ENCODE measurements at places on chromosomes 2 and 18.

DNA sequence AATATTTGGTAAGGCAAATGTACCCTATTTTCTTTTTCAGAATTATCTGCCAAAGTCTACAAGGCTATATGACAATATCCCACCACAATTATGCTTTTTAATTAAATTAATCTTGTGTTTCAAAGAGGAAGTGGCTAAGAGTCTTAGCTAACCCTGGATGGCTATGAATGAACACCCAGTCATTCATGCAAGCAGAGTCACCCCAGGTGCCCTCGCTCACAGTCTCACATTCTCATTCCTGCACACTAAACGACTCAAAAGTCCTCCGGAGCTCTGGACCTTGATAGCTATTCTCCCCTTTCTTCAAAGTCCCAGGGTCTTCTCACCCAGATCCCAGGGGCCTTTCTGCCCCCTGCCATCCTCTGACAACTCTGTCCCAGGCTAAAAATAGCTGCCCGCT lies 42.1 kb upstream of the MRPL19 start:
- no peak for DNase-seq

DNA sequence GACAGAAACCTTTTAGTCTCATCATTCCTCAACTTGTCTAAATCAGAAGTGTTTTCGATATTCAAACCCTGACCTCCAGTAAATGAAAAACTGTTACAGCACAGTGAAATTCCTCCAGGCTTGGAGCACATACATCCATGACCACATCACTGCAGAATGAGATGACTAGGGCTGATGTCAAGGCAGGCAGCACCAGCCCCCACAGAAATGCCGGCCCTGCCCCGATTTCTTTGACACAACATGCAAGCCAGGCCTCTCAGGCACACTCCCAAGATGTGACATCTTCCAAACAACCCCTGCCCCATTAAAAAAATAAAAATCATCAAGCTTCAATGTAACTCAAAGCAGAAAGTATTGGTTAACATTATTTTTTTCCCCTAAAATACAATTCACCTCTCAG lies 103.3 kb downstream of the CTAGE1 start:
- no peak for DNase-seq

DNA sequence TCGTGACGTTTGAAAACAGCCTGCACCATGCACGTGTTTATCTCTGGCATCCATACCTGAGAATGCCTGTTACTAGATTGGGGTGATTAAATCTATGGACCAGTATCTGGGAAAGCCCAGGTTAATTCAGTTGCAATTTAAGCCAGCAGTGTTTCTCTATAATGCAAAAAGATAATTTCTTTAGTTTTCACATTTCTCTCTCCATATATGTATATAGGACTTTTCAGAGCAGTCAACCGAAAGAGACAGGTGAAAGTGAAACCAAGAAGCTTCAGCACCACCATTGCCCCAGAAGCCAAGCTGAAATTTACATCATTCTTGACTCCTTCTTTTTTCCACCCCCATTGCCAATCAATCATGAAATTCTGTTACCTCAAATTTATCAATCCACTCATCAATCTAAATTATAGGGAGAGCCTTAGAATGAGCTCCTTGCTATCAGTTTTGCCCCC lies 2.7 kb upstream of the LRP2 start:
- DNase-seq: no peak

- DNase-seq: no peak
Measured at GRCh38 chr2:54047658-54048057, 67.8 kb upstream of the ACYP2 start.

DNA sequence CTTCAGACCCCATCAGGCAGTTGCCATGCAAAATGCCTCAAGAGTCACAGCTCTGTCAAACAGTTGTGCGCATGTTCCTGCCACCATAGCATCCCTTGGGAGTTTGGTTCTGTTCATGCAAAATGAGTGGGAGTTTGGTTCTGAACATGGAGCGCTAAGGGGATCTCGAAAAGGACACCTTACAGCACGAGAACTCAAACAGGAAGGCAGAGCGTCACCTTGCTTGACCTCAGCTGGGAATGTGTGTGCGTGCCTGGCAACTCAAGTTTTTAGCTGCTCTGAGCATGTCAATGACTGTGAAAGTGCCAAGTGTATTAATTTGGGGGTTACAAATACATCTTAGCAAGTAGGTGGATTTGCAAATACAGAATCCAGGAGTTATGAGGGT lies 16.6 kb downstream of the MALL start:
- no peak for DNase-seq

DNA sequence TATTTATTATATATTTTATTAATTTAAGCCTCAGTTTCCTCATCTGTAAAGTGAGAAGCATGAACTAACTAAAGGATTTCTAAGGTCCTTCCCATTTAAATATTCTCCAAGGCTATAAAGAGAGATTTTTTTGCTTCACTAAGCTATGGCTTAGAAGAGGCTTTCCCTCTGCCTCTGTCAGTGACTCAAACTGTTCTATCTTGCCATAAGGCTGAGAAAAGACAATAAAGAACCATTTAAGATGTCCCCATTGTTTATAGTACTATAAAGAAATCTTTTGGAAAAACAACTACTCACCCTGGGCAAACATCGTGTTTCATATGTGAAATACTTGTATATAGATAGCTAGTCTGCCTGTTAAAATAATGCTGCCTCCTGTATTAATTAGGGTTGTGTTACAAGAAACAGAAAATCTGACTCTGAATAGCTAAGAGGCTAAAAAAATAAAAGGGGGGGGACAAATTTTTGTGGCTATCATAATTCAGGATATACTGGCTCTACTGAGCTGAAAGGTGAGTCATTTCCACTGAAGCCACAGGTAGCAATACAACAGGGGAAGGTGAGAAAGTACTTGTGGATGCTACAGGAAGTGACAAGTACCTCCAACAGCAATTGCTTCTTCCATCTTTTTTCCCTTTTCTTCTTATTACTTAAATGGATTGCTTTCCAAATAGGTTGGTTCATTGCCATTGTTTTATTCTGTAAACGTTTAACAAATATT lies 25.4 kb downstream of the EPHA4 start:
- no peak for DNase-seq

DNA sequence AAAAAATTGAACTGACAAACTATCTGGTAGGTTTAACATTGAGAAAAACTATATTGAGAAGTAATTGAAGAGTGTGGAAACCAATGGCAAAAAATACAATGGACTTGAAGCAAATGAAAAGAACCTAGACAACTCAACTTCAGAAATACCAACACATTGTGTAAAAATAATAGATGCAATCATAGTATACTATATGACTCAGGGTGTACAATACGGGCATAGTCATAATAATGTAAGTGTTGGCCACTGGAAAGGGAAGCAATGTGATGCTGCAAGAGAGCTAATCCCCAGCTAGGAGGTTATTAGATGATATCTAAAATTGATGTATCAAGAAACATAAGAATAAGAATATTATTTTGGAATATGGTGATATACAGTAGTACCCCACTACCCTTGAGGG lies 45.3 kb downstream of the SMAD7 start:
- no peak for DNase-seq

DNA sequence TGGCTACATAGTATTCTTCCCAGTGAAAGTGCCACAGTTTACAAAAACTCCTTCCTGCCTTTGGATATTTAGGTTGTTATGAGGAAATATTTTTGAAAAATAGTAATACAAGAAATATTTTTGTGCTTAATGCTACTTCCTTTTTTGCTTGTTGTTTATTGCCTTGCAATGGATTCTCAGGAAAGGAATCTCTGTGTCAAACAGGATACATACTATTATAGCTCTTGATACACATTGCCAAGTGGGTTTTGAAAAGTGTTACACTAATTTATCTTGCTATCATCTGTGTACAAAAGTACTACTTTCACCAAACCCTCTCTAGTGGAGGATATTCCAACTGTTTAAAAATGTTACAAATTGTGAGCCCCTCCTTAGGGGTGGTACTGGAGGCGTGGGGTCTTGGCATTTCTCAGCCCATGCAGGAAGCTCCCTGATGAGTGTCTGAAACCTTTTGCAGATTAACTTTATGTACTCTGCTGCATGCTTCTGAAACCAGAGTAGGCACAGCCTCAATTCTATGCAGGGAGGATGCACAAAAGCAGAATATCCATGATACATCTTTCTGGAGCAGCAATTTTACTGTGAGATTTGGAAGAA lies 54.5 kb downstream of the EVA1A start:
- no peak for DNase-seq

GRCh38 chr18:46329736-46330246 lies 225.6 kb downstream of the HAUS1 start:
- DNase-seq: no peak

GRCh38 chr2:236629961-236630872 lies 60.6 kb downstream of the ACKR3 start:
- DNase-seq: no peak

GRCh38 chr2:189570570-189571031 lies 10.0 kb downstream of the SLC40A1 start:
- no peak for DNase-seq

- no peak for DNase-seq
Measured at GRCh38 chr18:63970809-63971205, 926 bp downstream of the SERPINB8 start.

GRCh38 chr18:9914334-9914583 lies 443 bp downstream of the VAPA start:
- no peak for DNase-seq

- no peak for DNase-seq
Measured at GRCh38 chr2:16060125-16060935, 120.0 kb downstream of the MYCN start.

DNA sequence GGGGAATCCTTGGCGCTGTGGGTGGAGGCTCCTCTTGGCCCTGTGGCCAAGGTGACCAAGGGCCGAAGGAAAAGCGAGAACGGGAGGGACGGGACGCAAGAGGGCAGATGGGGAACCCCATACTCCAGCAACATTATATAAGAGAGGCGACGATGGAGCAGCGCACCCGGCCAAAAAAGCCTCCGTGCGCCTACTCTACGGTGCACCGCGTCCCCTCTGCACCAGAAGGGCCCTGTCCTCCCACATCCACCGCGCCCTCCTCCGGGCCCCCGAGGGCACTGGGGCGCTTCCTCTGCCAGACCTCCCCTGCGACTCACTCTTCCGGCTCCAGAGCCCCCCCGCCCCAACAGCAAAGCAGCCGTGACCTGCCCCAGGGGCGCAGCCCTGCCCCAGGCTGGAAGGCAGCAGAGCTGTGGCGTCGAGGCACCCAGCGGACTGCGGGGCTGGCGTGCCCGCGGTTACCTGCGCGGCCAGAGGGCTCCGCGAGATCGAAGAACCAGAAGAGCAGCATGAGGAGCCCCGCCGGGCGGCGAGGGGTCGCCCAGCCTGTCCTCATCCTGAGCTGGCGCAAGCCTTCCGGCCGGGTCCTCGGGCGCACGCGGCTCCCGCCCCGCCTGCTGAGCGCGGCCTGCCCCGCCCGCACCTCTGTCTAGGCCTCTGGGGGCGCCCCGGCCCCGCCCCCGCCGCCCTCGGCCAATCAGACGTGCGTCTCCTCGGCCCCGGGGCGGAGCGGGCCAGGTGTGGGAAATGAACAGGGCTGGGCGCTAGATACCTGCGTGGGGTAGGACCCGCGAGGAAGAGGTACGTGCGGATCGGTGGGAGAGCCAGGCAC lies 106.3 kb upstream of the CD302 start:
- DNase-seq: no peak

GRCh38 chr2:75453384-75454240 lies 107.1 kb downstream of the EVA1A start:
- DNase-seq: no peak

DNA sequence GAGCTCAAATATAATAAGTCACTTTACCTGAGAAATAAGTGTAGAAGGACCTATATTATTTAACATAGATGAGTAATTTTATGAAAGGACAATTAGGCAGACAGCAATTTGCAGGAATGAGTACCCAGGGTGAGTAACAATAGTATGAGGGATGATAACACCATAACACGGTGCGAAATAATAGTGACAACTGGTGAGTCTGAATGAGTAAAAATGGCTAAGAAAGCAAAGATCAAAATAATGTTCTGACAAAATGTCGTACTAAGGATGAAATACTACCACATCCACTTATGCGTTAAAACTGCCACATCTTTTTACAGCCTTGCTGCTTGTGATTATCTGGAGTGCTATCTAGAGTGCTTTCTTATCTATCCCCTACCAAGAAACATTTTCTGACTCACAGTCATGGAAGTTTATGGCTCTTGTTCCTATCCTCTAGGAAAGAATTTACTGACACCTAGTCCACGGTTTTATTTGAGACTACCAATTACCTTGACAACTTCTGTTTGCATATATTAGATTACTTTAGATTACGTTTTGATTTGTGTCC lies 929.7 kb downstream of the LRP1B start:
- no peak for DNase-seq

DNA sequence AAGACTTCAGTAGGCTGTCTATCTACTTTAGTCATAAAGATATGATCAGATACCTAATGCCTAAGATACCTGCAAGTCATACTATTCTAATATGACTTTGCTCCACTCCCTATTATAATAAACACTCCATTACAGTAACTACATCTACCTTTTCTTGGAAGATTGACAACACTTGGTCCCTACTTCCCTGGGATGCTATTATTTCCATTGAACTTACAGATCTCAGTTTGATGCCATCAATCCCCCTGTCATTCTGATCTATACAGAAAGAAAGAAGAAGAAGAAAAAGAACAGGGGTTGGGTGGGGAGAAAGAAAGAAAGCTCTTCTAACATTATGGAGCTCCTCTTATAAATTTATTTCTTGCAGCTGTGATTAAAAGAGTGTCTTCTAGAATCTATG lies 889.1 kb upstream of the NRXN1 start:
- DNase-seq: no peak

All from cortex of kidney (tissue), 1 donor.